ENCODE measurements at places on chromosomes 5 and 9.

DNA sequence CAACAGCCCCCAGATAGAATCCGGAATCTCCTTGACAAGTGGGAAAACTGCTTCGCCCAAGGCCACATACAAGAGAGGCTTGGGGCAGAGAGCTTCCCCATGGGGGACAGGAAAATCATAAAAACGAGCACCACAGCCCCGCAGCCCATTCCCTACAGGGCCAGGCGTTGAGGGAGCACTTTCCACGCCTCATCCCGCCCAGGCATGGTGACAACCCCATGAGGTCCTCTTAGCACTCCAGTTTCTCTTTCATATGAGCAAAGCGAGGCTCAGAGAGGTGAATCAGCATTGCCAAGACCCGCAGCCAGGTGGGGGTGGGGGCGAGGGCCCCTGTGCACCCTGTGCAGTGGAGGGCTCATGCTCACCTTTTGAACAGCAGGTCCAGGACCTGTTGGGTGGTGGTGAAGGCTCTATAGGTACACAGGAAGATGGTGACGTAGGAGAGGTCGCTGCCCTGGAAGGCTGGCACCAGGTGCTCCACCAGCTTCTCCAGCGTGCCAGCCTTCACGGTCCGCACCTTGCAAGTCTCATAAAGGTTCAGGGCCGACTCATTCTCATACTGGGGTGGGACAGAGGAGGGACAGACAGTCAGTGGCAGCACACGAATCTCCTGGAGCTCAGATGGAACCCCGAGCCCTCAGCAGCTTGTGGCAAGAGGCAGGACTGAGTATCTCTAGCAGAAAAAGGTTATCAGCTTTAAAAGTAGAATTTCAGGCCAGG, 10.9 kb downstream of the RALGDS start:
- peak; percentile 59 for DNase-seq

DNA sequence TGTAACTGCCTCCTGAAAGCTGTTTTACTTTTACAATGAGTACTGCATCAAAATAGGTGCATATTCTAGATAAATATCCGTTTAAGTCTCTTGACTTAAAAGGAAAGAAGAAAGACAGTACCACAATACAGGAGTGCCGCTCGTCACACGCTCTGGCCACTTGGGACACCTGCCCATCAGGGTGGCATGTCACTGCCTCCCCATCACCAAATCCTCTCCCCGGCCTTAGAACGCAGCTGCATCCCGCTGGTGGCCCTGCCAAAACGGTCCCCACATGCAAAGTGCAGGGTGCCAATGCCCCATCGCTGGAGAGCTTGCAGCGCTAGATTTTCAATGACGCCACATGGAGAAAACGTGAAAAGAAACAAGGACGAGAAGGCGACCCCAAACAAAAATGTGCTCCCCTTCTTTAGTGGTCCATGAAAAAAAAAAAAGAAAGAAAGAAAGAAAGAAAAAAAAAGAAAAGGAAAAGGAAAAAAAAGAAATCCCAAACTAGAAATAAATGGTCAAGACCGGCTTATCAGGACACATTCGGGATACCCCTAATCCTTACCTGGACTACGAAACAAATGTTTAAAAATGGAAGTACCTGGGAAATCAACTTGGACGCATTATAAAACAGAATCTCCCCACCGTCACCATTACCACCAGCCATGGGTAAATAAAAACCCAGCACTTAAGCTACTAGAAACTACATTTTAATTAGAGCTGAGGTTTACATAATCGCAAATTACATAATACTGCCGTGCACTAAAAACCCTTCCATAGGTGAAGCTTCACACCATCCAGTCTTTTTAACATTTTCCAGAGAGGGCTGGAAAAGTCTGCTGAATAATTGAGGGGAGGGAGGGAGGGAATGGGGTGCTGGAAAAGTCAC, 1.0 kb downstream of the ANKH start:
- no peak for DNase-seq

DNA sequence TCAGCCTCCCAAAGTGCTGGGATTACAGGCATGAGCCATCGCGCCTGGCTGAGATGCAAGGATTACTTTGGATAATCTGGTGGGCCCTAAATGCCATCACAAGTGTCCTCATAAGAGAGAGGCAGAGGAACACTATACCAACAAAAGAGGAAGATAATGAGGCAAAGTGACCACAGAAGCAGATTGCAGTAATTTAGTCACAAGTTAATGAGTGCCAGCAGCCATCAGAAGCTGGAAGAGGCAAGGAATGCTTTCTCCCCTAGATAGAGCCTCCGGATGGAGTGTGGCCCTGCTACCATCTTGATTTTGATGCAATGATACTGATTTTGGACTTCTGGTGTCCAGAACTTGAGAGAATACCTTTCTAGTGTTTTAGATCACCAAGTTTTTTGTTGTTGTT, 122.3 kb downstream of the SPATA31D1 start:
- no peak for DNase-seq

DNA sequence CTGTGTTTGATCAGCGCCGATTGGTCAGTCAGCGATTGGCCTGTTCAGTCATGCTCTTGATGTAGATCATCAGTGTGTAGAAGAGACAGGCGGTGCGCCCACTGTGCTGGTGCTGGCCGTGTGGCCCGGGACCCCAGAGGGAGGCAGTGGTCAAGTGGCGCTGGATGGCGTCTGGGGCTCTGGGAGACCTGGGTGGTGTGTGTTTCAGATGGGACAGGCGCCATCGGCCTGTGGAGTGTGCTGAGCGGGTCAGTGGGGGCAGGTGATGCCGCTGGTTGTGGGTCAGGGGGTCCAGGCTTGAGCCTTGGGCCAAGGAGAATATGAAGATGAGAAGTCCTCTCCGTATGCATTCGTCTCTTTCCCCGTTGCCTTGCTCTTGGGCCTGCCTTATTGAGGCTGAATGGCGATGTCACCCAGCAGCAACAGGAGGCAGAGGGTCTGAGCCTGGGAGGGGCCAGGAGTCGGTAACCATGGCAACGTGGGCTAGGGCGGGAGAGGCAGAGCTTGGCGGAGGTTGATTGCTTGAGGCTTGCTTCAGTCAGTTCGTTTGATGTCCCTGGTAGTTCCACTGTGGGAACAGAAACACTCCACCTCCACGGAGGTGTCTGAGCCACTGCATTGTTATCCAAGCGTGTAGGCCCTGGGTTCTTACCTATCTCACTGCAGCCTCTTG, 117.8 kb upstream of the CACNA1B start:
- DNase-seq, result no peak

DNA sequence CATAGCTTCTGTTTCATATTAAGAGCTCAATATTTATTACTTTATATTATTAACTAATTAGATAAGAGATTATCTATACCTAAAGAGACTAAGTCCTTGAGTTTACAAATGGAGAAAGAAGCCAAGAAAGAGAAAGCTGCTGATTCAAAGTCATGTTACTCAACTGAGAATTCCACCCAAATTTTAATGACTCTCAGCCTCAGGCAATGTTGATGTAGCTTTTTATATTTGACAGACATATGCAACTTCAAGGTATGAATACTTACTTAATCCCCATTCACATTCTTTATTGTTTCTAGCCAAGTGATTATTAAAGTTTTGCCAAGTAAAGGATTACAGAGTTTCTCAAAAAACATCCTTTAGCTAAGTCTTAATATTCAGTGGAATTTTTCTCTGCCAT, 527.5 kb upstream of the NMUR2 start:
- DNase-seq, result no peak

Data from chondrocyte (in vitro differentiated cells).